ENCODE measurements at places on chromosomes 3 and 15.

DNA sequence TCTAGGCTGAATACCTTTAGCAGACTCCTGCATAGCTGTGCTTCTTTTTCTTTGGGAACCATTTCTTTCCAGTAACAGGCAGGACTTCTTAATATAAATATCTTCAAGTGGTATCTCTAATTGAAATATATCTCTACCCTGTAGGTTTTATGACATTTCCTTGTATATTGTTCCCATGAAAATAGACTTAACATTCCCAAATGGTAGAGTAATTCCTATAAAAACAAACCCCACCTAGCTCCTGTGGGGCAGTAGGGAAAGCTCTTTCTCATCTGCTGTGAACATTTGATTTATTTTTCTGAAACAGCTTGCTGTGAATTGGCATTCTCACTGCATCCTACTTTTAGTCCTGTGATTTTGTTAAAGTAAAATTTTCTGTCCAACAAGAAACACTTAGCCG lies 20.8 kb downstream of the SELENOT start:
- peaks cover 23% of the 10 kb centered on the region for H3K4me1 ChIP-seq
- H3K27me3 ChIP-seq: no peaks in the 10 kb centered on the region
- peaks cover 15% of the 10 kb centered on the region for H3K36me3 ChIP-seq

GRCh38 chr3:33732394-33732793 lies 14.3 kb upstream of the CLASP2 start:
- H3K36me3 ChIP-seq: no peaks in the 10 kb centered on the region
- peaks cover 6% of the 10 kb centered on the region for H3K27me3 ChIP-seq
- no peak overlapping the region for H3K4me3 ChIP-seq

- no peaks in the 10 kb centered on the region for H3K36me3 ChIP-seq
- no peak for DNase-seq
- H3K4me1 ChIP-seq: no peaks in the 10 kb centered on the region
- no peaks in the 10 kb centered on the region for H3K27me3 ChIP-seq
Measured at GRCh38 chr3:56458496-56459103, 9.7 kb downstream of the ERC2 start.

DNA sequence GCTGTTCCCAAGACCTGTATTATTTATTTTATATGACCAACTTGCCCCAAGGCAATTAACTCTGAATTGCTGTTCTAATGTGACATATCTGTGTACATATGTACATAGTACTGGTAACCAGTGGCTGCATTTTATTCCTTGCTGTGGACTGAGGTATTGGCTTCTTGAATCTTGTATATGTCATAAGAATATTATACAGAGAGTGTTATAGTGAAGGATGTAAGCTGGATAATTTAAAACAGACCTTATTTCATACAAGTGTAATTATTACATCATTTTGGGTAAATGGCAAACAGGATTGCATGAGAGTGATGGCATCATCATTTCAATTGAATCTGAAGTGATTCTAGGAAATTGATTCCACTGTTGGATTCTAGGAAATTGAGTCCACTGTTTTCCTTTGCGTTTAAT lies 32.9 kb downstream of the B3GALNT1 start:
- no peak for DNase-seq
- H3K36me3 ChIP-seq: no peaks in the 10 kb centered on the region
- no peak overlapping the region for H3K4me3 ChIP-seq
- H3K27me3 ChIP-seq: no peaks in the 10 kb centered on the region

DNA sequence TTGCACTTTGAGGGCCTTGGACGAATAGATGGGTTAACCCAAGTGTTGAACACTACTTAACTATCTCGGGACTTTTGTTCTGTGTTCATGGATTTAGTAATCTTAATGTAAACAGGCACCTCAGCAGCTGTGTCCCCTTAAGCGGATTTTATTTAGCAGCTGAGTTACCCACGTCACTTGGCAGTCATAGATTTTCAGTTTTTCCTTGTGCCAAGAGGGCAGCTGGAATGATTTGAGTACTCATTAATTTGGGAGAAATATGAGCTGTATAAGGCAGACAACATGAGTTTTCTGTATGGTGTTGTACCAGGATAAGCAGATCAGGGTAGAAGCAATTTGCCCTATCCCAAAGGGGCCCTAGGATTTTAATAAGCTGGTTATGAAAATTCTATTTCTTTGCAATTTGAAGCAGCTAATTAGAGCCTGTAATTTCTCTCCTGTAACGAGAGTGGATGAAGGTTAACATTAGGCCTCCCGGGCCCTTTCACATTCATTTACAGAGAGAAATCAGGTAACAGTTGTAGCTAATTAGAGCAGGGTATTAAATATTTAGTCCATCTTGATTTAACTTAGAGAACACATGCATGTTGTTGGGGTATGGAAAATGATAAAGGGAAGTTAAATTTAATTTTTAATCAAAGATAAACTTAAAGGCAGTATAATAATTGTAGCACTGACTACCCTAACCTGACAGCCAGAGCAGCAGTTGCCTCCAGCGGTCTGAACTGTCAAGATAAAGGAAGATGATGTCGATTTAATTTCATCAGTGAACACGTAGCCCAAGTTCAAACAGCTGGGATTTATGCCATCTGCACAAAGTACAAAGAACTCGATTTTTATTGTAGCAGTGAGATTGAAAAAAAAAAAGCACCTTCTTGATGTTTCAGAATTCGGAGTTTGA lies 194.5 kb downstream of the LRTM1 start:
- no peaks in the 10 kb centered on the region for H3K27me3 ChIP-seq
- no peaks in the 10 kb centered on the region for H3K36me3 ChIP-seq
- no peaks in the 10 kb centered on the region for H3K4me1 ChIP-seq
- DNase-seq: no peak
- no peak overlapping the region for H3K4me3 ChIP-seq

GRCh38 chr3:167318996-167319615 lies 61.0 kb downstream of the ZBBX start:
- H3K27me3 ChIP-seq: no peaks in the 10 kb centered on the region
- DNase-seq: no peak
- H3K4me1 ChIP-seq: no peaks in the 10 kb centered on the region
- no peak overlapping the region for H3K4me3 ChIP-seq
- H3K27ac ChIP-seq: no peak overlapping the region

DNA sequence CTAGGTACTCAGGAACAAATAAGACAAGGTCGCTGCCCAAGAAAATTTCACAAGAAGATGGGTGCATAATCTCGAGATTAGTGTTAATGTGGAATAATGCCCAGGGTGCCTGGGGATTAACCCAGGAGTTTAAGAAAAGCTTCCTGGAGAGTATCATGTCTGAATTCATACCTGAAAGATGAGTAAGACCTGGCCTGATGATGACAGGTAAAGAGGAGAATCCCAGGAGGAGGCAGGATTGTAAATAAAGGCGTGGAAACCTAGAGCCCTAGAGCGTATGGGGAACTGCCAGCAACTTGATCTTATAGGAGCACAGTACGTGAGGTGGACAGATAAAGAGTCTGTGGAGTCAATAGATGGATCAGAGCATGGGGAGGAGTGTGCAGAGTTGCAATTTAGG lies 43.0 kb downstream of the ARRDC4 start:
- H3K4me3 ChIP-seq: no peak overlapping the region
- H3K4me1 ChIP-seq: no peaks in the 10 kb centered on the region
- H3K36me3 ChIP-seq: no peaks in the 10 kb centered on the region
- no peak for DNase-seq
- no peaks in the 10 kb centered on the region for H3K27me3 ChIP-seq

- no peaks in the 10 kb centered on the region for H3K36me3 ChIP-seq
- H3K27me3 ChIP-seq: no peaks in the 10 kb centered on the region
- H3K4me1 ChIP-seq: no peaks in the 10 kb centered on the region
- no peak for DNase-seq
- H3K27ac ChIP-seq: no peak overlapping the region
Measured at GRCh38 chr15:93557696-93558095, 468.7 kb upstream of the RGMA start.

DNA sequence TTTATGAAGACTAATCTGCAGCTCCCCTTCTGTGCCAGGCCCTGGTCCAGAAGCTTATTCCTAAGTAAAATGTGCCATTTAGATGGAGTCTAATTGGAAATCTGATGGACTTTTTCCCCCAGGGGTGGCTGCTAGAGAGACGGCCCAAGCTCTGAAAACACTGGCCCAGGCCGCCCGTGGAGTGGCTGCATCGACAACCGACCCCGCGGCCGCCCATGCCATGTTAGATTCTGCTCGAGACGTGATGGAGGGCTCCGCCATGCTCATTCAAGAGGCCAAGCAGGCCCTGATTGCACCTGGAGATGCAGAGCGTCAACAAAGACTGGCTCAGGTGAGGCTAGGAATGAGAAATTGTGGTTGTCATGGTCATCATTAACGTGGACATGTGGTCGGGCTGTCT lies 305.8 kb upstream of the TPM1 start:
- no peaks in the 10 kb centered on the region for H3K27me3 ChIP-seq
- no peak for DNase-seq
- no peak overlapping the region for H3K4me3 ChIP-seq
- no peaks in the 10 kb centered on the region for H3K36me3 ChIP-seq

- no peaks in the 10 kb centered on the region for H3K27me3 ChIP-seq
- H3K36me3 ChIP-seq: no peaks in the 10 kb centered on the region
- no peaks in the 10 kb centered on the region for H3K4me1 ChIP-seq
- H3K27ac ChIP-seq: no peak overlapping the region
- DNase-seq: no peak
- H3K4me3 ChIP-seq: no peak overlapping the region
Measured at GRCh38 chr3:136988651-136989050, 30.9 kb downstream of the IL20RB start.
